Activated CD8-positive, alpha-beta T cell treated with anti-CD3 and anti-CD28 coated beads for 36 hours (primary cell): ENCODE measurements at places on chromosomes 2 and 18. TPM values are rescaled to one million over a fixed set of nuclear protein-coding genes. Genes with fewer than 3 reads are reported as not detected.
A peak's percentile ranks its signal among the peaks of the same experiment; 100 is the strongest.

Gene RNF125
- total RNA-seq, result 19.1 TPM

Gene DSC1
- total RNA-seq, result 0.16 TPM

Gene DTNA
- total RNA-seq, result 0.40 TPM

Gene REG3G
- total RNA-seq, result not detected

DNA sequence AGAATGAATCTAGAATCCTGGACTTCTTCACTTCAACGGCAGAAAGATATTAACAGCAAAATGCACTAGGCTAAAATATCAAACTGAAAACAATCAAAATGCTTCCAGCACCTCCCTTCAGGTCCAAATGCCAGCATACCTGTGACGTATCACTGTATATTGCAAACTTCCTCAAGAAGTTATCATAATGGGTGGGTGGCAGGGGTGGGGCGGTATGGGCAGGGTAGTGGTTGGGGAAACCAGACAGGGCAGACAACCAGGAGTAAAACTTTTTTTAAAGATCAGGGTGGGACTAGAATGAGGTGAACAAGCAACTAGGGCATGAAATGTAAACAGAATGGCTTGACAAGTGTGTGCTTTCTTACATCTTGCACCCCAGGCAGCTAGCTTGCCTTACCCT lies 140.9 kb downstream of the SATB2 start:
- H3K36me3 ChIP-seq, result no peaks in the 10 kb centered on the region
- H3K27me3 ChIP-seq, result no peaks in the 10 kb centered on the region

Gene SGPP2
- total RNA-seq, result 3.0 TPM

DNA sequence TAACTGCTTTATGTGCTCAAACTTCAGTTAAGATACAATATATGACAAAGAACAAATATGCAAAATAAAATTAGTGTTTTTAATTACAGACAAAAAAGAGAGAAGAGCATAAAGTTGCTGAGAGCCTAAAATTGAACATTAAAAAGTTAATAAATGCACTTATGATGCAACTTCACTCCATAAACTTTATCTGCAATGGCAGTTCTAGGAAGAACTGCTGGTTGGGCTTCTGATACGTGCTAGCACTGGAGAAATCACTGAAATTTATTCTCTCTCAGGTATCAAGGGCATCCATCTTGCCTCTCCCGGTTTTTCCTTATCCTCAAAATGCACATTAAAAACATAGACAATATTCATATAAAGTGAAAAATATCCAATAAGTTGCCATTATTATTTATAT lies 35.7 kb downstream of the MYO3B start:
- peaks cover 1% of the 10 kb centered on the region for H3K27me3 ChIP-seq
- no peaks in the 10 kb centered on the region for H3K36me3 ChIP-seq
- no peak overlapping the region for H3K27ac ChIP-seq
- H3K4me3 ChIP-seq, result no peak overlapping the region
- H3K4me1 ChIP-seq, result no peaks in the 10 kb centered on the region

Gene DGUOK
- total RNA-seq, result 103 TPM

- no peak overlapping the region for H3K4me3 ChIP-seq
- peaks cover 5% of the 10 kb centered on the region for H3K27me3 ChIP-seq
- H3K4me1 ChIP-seq, result no peaks in the 10 kb centered on the region
- no peak overlapping the region for H3K27ac ChIP-seq
These were observed 14.9 kb downstream of the EMX1 start for GRCh38 chr2:72932045-72932740.

DNA sequence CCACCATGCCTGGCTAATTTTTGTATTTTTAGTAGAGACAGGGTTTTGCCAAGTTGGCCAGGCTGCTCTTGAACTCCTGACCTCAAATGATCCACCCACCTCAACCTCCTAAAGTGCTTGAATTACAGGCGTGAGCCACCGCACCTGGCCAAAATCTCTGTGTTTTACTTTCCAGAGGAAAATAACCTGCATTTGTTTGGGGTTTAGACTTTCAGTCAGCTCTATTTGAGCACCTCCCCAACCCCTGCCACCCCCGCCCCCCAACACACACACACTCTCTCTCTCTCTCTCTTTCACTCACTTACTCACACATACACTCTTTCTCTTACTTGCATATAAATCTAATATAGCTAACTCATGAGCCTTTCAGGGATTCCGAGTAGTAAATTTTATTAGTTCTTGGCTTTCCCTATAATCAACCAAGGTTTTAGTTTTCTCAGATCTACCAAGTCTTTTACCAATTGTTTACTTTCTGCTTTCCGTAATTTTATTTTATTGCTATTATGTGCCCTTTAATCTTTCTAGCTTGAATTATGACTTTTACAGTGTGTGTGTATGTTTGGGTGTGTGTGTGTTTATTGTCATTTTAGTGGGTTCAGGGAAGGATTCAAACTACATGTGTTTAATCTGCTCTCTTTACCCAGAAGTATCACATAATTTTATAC lies 24.5 kb downstream of the MFSD6 start:
- peaks cover 68% of the 10 kb centered on the region for H3K4me1 ChIP-seq
- H3K27ac ChIP-seq, result peak overlapping the region; percentile 67
- no peak overlapping the region for H3K4me3 ChIP-seq
- peak; percentile 38 for DNase-seq
- peaks cover 52% of the 10 kb centered on the region for H3K36me3 ChIP-seq
- no peaks in the 10 kb centered on the region for H3K27me3 ChIP-seq

GRCh38 chr2:120253021-120253882 lies 600 bp downstream of the RALB start:
- H3K36me3 ChIP-seq, result peaks cover 4% of the 10 kb centered on the region
- H3K27me3 ChIP-seq, result no peaks in the 10 kb centered on the region
- H3K4me1 ChIP-seq, result peaks cover 38% of the 10 kb centered on the region
- peak overlapping the region; percentile 71 for H3K27ac ChIP-seq
- DNase-seq, result peak; percentile 37

DNA sequence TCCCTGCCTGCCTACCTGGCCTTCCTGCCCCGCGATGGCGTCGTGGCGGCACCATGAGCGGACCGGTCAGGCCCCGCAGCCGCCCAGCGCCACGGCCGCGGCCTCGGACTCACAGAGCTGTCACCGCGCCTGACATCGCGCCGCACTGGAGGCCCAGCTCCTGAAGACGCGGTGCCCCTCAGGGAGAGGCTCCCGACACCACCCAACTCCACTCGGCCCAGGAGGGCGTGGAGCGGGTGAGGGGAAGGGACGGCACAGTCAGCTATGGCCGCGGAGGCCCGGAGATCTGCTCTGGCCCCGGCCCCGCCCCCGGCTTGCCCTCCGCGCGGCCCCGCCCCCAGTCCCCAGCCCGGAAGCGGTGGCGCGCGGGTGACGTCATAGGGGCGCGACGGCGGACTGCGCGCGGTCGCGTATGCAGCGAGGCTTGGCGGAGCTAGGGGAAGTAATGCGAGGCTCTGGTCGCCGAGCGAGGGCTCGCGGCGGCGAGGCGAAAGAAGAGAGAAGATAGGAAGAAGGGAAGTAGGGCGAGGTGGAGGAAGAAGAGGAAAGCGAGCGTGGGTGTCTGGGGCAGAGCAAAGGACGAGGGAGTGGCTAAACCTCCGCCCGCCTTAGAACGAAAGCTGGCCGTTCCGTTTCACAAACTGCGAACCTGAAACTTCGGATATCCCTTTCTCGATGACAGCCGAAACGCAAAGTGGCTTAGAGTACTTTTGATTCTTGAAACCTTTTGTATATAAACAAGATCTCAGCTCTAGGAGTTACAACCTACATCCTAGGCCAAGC lies at the start of gene SLC35F5:
SLC35F5 (minus strand) TSS at position 288 of the 783 bp plus-strand sequence; CDS start at position 55, 233 bp downstream.
- peak within 1 kb of the TSS; percentile 97 for H3K4me3 ChIP-seq
- H3K4me1 ChIP-seq, result peaks cover 26% of the 10 kb centered on the region
- H3K36me3 ChIP-seq, result peaks cover 11% of the 10 kb centered on the region
- H3K27ac ChIP-seq, result peak within 1 kb of the TSS; percentile 100
- no peaks in the 10 kb centered on the region for H3K27me3 ChIP-seq

DNA sequence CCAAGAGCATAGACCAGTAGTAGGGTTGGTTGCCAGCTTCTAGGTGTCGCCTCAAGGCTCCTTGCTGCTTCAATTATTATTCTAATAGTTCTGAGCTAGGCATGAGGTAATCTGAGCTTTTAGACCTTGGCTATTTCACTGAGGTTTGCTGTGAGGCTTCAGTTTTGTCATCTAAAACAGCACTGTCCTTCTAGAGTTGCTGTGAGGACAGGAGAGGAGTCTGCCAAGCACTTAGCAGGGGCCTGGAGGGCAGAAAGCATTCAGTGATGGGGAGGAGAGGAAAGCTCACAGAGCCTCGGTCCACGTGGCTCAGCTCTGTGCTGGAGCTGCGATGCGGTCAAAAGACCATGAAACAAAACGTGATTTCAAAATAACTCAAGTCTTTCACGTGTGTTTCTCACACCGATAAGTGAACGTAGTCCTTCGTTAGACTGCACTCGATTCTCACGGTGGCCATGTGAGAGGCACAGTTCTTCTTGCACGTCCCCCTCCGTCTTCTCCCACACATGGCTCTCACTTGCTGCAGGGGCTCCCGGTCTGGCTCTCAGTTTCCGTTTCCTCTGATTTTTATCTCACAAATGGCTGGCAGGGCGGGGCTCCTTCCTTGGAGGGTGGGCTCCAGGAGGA lies 113.7 kb downstream of the B3GNT2 start:
- DNase-seq, result peak; percentile 69
- peaks cover 2% of the 10 kb centered on the region for H3K36me3 ChIP-seq
- H3K4me3 ChIP-seq, result peak overlapping the region; percentile 27
- peaks cover 2% of the 10 kb centered on the region for H3K27me3 ChIP-seq
- peak overlapping the region; percentile 98 for H3K27ac ChIP-seq

- H3K36me3 ChIP-seq, result no peaks in the 10 kb centered on the region
- H3K27ac ChIP-seq, result no peak overlapping the region
- peaks cover 8% of the 10 kb centered on the region for H3K27me3 ChIP-seq
- H3K4me1 ChIP-seq, result no peaks in the 10 kb centered on the region
These were observed 74.1 kb downstream of the COL4A3 start for GRCh38 chr2:227238238-227239237.

DNA sequence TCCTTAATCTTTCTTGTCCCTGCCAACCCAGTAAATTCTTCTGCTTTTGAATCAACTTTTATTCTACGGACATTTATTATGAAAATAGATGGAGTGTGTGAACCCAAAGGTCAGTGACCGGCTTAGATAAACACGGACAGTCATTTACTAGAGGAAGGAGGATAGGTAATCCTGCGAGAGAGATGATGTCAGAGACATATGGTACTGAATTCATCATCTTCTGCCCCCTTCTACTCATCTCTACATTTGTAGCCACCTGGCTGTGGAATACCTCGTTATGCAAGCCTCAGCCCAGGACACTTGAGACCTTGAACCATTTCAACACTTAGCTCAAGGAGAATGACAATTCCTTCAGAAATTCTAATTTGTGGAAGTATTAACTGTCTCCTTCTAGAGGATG lies 443.6 kb downstream of the TDRD15 start:
- H3K27me3 ChIP-seq, result no peaks in the 10 kb centered on the region
- H3K36me3 ChIP-seq, result no peaks in the 10 kb centered on the region
- H3K4me3 ChIP-seq, result no peak overlapping the region
- no peaks in the 10 kb centered on the region for H3K4me1 ChIP-seq
- no peak for DNase-seq
- no peak overlapping the region for H3K27ac ChIP-seq

GRCh38 chr2:207107551-207107950 lies 58.2 kb downstream of the KLF7 start:
- no peaks in the 10 kb centered on the region for H3K27me3 ChIP-seq
- peaks cover 11% of the 10 kb centered on the region for H3K36me3 ChIP-seq
- peaks cover 31% of the 10 kb centered on the region for H3K4me1 ChIP-seq
- DNase-seq, result peak; percentile 28
- H3K4me3 ChIP-seq, result no peak overlapping the region

Gene TRIM54
- 0.23 TPM for total RNA-seq

Gene SP140
- total RNA-seq, result 78.3 TPM

Gene EPAS1
- total RNA-seq, result 8.3 TPM

GRCh38 chr18:36141576-36141975 lies 11.9 kb downstream of the ELP2 start:
- no peak overlapping the region for H3K4me3 ChIP-seq
- H3K4me1 ChIP-seq, result peaks cover 10% of the 10 kb centered on the region
- peaks cover 54% of the 10 kb centered on the region for H3K36me3 ChIP-seq
- no peak for DNase-seq
- H3K27me3 ChIP-seq, result no peaks in the 10 kb centered on the region
- no peak overlapping the region for H3K27ac ChIP-seq

Gene CCDC74B
- 3.5 TPM for total RNA-seq

GRCh38 chr2:199465390-199465789 lies 7.7 kb upstream of the SATB2 start:
- no peak for DNase-seq
- no peak overlapping the region for H3K27ac ChIP-seq
- peaks cover 14% of the 10 kb centered on the region for H3K4me1 ChIP-seq
- H3K27me3 ChIP-seq, result peaks cover 78% of the 10 kb centered on the region

GRCh38 chr18:816869-817268 lies 4.8 kb upstream of the YES1 start:
- no peaks in the 10 kb centered on the region for H3K36me3 ChIP-seq
- H3K27me3 ChIP-seq, result peaks cover 2% of the 10 kb centered on the region
- peaks cover 45% of the 10 kb centered on the region for H3K4me1 ChIP-seq
- no peak for DNase-seq
- H3K27ac ChIP-seq, result peak overlapping the region; percentile 6

Gene TUBB8B
- not detected for total RNA-seq

DNA sequence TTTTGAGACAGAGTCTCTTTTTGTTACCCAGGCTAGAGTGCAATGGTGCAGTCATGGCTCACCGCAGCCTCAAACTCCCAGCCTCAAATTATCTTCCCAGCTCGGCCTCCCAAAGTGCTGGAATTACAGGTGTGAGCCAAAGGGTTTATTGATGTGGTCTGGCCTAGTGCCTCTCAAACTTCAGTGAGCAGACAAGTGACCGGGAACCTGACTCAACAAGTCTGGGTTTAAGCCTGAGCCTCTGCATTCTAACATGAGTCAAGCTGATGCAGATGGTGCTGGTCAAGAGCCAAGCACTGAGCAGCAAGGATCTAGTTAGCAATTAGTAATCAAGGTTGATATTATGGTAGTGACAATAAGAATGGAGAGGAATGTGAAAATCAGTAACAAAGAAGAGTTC lies 21.3 kb downstream of the CDK15 start:
- peaks cover 3% of the 10 kb centered on the region for H3K27me3 ChIP-seq
- H3K4me1 ChIP-seq, result no peaks in the 10 kb centered on the region
- H3K27ac ChIP-seq, result no peak overlapping the region
- H3K4me3 ChIP-seq, result no peak overlapping the region

DNA sequence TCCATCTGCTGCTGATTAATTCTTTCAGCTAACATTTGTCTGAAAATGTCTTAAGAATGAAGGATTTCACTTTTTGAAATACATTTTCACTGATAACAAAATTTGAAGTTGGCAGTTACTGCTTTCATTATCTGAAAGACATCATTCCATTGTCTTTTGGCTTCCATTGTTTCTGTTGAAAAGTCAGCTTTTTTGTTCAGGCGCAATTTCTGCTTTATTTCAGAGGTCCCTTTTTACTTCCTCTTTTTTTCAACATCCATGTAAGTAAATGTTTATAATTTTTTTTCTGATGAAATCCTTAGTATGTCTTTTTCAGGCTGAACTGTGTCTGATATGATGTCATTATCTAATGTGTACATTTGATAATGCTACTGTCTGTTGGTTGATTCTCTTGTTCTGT lies 184.2 kb downstream of the RND3 start:
- no peak overlapping the region for H3K4me3 ChIP-seq
- H3K27ac ChIP-seq, result no peak overlapping the region
- DNase-seq, result no peak
- H3K27me3 ChIP-seq, result no peaks in the 10 kb centered on the region
- H3K4me1 ChIP-seq, result no peaks in the 10 kb centered on the region
